ENCODE measurements at places on chromosomes 13 and 19. TPM values are rescaled to one million over a fixed set of nuclear protein-coding genes. Genes with fewer than 3 reads are reported as not detected.

The PLIN5 gene
- 0.11 TPM for total RNA-seq

The ZNF626 gene
- not detected for total RNA-seq

The ZNF112 gene
- 2.5 TPM for total RNA-seq

The ZIK1 gene
- total RNA-seq, result not detected

The VSTM2B gene
- not detected for total RNA-seq

The PLK5 gene
- not detected for total RNA-seq

The TNNT1 gene
- 141 TPM for total RNA-seq

The CATSPERD gene
- total RNA-seq, result not detected

Data from A549 treated with DMSO at 1 μM for 4 hours (cell line).